ENCODE measurements at places on chromosomes 2 and 18.

DNA sequence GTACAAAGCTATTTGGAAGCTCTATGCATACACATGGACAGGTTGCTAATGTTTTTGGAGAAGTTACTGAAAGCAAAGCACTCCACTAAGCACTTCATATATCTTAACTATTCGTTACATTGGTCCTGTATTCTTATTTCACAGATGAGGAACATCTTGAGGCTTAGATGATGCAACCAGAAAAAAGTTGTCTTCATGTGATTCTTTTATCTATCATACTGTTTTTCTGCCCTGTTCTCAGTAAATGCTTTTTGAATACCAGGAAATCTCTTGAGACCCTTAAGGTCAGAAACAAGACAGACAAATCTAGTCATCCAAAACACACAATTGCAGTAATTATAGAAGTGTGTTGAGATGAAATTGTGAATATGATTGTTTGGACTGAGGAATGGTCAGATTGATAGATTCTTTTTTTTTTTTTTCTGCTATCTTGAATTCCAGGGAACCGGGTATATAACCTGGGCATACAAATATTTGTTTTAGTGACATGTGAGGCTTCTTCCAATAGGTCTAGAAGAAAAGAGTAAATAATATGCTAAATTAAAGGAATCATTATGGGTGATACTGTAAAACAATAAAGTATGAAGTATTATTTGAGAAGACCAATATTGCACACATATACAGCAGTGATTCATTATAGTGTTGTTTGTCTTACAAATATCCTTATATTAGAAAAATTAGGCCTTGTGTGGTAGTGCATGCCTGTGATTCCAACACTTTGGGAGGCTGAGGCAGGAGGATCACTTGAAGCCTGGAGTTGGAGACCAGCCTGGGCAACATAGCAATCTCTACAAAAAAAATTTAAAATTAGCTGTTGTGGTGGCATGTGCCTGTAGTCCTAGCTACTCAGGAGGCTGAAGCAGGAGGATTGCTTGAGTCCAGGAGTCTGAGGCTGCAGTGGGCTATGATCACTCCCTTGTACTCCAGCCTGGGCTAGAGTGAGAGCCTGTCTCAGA lies 33.7 kb downstream of the EHBP1 start:
- peak; percentile 86 for DNase-seq

DNA sequence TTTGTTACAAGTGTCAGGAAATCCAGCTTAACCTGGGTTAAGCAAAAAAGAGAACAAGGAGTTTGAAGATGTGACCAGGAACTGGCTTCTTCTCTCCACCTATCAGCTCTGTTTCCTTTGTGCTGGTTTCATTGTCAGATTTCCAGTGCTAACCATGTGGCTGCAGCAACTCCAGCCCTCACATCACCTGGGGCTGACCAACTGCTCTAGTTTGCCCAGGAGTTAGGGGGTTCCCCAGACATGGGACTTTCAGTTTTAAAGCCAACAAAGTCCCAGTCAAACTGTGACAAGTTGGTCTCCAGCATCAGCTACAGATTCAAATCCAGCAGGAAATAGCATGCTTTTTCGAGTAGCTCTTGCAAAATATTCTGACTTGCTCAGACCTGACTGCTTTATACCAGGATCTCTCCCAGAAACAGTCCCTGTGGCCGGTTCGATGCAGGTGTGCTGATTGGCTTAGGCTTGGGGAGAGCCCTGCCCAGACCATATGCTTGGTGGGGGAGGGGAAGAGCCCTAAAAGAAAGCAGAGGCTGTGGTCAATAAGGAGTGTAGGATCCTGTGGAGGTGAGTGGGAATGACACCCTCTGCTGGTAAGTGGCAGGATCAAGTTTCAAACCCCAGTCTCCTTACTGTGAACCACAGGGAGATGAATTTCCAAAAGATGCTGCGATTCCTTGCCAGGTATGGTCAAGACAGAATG lies 49.5 kb downstream of the KCNE4 start:
- peak; percentile 56 for DNase-seq

DNA sequence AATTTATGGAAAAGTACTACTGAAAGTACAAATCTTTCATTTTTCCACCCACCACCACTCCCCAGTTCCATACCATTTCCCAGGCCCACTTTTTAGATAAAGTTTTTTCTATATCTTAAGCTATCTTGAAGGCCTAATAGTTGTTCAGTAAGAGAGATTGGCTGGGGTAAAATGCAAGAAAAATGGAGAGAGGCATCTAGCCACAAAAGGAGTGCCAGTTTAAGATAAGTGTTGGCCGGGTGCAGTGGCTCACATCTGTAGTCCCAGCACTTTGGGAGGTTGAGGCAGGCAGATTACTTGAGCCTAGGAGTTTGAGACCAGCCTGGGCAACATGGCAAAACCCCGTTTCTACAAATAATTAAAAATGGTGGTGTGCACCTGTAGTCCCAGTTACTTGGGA lies 28.6 kb downstream of the NBEAL1 start:
- no peak for DNase-seq

DNA sequence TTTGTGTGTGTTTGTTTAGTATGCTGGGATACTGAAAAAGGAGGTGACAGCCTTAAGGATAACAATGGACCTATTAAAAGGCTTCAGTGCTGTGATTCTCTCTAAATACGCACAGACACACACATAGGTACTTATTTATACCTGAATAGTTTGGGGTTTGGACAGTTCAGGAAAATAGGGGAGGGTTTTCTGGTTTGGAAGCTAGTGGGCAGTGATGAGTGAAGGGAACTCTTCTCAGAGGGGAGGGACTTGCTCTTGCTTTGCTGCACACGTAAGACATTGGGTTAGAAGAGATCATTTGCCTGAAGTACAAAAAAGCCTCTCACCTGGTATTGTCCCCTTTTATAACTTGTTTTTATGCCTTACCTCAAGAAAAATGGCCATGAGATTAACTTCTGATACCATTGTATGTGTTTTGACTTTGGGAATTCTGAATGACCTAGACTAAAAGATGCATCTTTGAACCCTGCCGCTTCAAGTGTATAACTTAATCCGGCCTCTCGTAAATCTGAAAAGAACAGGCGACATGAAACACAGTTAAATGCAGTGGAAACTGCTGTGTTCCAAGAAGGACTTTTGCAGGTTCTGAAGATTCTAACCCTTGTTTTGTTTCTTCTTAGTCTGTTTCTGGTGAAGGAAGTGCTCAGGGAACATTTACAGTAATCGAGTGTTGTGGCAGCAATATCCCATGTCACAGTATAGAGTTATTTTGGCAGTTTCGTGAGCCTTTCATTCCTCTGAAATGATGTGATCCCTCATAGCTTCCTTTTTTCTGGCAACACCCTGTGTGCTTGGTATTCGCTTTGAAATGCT lies 2.5 kb downstream of the CRIM1 start:
- peak; percentile 91 for DNase-seq

DNA sequence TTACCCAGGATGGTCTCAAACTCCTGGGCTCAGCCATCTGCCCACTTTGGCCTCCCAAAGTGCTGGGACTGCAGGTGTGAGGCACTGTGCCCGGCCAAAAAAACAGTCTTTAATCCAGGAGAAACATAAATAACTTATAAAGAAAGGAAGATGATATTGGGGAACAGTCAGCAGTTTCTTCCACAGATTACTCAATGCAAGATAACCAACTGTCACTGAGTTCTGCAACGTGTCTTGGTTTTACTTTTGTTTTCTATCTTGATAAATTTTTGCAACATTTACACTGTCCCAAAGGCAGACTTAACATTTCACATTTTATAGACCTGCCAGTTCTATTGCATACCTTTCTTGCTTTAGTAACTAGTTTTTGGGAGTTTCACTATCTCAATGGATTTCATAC lies 71.1 kb downstream of the ANKRD44 start:
- DNase-seq, result no peak

GRCh38 chr2:226478109-226478809 lies 321.4 kb downstream of the IRS1 start:
- DNase-seq, result peak; percentile 91

DNA sequence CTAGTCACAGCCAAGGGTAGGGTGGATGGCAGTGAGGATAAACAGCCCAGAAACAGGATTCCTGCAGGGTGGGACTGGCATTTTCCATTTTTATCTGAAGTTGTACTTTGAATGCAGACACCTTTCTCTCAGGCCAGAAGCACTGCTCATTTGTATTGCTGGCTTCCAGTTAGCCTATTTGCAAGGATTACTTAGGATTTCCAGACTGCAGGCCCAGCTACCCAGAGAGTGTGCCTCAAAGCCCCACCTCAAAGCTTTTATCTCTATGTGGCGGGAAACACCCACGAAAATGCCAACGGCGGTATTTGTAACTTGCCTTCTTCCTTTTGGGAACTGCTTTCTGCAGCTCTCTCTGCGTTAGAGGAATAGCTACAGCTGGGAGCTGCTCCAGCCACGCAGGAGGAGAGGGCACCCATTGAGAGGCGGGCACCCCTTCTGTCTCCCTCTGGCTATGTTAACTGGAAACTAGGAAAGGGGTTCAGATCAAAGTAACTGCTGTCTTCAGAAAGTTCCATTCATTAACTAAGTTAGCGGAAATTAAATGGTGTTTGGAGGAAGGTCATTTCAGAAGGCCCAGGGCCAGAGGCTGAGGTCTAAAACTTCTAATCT lies 144.9 kb downstream of the TGIF1 start:
- no peak for DNase-seq

All from fibroblast of skin of scalp (primary cell).